Fibroblast of skin of right quadriceps (primary cell): ENCODE measurements at places on chromosomes 13 and 19.
A peak's percentile ranks its signal among the peaks of the same experiment; 100 is the strongest.

- DNase-seq = no peak
Measured at GRCh38 chr13:40330950-40331349, 335.5 kb downstream of the FOXO1 start.

DNA sequence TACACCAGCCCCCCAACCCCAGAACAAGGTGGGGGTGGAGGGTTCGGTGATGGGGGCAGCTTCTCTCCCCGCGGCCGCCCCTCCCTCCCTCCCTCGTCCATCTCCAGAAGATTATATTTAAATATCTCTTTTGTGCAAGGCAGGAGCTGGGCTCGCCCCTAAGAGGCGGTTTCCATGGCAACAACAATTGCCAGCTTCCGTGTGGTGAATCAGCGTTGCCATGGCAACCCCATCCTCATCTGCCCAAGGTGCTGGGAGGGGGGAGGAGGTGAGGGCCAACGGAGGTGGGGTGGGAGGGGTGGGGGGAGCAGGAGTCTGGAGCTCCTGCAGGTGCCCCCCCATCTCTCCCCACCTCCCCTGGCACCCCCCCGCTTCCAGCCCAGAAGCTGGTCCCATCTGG lies 46.4 kb downstream of the CELF5 start:
- peak; percentile 50 for DNase-seq

DNA sequence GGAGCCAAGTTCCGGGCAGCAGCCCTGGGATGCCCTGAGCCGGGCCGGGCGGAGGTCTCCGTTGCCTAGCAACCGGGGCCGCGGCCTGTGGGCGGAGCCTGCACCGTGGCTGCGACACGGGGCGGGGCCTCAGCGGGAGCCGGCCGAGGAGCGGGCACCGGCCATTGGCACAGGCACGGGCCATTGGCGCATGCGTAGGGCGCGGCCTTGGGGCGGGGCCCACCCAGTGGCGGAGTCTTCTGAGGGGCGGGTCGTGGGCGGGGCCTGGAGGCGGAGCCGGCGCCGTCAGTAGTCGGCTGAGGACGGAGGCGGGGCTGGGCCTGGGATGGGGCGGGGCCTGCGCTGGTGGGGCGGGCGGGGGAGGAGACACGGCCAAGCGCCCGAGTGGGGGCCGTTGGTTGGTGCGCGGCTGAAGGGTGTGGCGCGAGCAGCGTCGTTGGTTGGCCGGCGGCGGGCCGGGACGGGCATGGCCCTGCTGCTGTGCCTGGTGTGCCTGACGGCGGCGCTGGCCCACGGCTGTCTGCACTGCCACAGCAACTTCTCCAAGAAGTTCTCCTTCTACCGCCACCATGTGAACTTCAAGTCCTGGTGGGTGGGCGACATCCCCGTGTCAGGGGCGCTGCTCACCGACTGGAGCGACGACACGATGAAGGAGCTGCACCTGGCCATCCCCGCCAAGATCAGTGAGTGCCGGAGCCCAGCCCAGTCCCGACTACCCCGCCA lies at the start of gene IZUMO4:
TSS of gene IZUMO4 (plus strand) at position 436 of the 723 bp plus-strand sequence. CDS start at position 467, 31 bp downstream.
- DNase-seq = peak; percentile 97

GRCh38 chr13:22107549-22107948 lies 436.7 kb downstream of the FGF9 start:
- DNase-seq = no peak
